ENCODE measurements at places on chromosomes 3 and 15.

DNA sequence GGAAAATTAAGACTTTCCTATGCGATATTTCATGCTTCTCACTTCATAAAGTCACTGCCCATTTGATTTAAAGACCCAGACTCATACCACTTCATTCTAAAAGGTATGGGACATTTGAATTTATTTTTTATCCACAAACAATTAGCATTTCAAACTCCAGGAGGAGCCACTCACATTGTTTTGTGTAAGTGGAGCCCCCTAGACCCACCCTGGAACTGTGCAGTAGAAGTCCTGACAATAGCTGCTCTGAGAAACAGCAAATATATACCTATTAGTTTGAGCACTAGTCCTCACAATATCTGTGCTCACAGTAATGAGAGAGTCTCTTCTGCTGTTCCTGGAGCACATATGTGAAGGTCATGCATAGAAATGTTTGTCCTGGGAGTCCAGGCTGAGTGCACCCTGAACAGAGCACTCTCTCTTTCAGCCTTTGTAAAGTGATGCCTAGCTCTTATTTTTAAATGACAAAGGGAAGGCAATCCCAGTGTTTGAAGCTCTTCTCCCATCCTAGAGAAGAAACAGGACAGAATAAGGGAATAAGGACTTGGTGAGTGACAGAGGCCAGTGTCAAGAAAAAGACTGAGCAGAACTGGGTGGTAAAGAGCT is 127.5 kb upstream of the STRIT1 start:
- no peak for DNase-seq

- DNase-seq, result peak; percentile 61
Measured at GRCh38 chr3:79361748-79362378, 405.9 kb downstream of the ROBO1 start.

- DNase-seq, result no peak
Measured at GRCh38 chr3:179695672-179696313, 43.0 kb downstream of the USP13 start.

- DNase-seq, result peak; percentile 79
Measured at GRCh38 chr15:73650416-73651126, 17.4 kb upstream of the NPTN start.

DNA sequence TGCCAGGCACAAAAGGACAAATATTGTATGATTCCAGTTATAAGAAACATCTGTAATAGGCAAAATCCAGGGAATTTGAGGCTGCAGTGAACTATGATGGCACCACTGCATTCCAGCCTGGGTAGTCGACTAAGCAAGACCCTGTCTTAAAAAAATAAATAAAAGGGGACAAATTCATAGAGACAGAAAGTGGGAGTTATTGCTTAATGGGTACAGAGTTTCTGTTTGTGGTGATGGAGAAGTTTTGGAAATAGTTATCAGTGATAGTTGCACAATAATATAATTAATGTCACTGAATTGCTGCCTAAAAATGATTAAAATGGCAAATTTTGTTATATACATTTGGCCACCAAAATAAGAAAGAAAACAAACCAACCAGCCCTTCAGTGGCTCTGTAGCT is 27.6 kb upstream of the CNBP start:
- DNase-seq, result no peak

DNA sequence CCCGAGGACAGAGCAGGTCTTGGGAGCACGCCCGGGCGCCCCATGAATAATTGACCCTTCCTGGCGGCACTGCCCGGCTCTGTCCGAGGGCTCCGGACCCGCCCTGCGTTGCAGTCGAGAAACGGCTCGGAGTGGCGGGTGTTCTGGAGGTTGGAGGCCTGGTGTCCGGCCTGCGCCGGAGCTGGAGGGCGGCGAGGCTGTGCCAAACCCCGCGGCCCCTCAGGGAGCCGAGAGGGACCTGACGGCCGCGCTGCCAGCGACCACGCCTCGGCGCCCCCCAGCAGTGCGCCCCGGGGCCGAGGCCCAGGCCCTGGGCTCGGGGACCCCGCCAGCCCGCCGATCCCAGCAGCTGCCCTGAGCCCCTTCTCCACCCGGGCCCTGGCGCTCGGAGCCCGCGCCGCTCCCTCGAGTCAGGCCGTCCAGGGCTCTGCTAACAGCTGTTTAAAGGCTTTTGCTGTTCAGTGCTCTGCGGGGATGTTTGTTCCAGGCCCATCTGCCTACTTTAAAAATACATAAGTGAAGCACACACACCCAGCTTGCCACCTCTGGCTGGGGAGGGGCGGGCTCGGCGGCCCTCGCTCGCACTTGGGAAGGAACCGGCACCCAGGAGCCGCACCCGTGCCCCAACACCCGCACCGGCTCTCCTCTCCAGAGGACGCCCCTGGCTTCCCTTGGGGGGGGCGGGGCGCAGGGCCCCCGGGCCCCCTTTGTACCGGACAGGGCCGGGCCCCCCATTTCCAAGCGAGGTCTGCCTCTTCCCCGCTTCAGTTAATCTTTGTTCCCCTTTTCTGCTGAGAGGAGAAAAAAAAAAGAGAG is 730 bp upstream of the ZNF710 start:
- DNase-seq, result peak; percentile 26

GRCh38 chr3:145490088-145491048 is 670.6 kb downstream of the PLOD2 start:
- no peak for DNase-seq

- no peak for DNase-seq
Measured at GRCh38 chr15:58217460-58217859, 79.3 kb downstream of the AQP9 start.

DNA sequence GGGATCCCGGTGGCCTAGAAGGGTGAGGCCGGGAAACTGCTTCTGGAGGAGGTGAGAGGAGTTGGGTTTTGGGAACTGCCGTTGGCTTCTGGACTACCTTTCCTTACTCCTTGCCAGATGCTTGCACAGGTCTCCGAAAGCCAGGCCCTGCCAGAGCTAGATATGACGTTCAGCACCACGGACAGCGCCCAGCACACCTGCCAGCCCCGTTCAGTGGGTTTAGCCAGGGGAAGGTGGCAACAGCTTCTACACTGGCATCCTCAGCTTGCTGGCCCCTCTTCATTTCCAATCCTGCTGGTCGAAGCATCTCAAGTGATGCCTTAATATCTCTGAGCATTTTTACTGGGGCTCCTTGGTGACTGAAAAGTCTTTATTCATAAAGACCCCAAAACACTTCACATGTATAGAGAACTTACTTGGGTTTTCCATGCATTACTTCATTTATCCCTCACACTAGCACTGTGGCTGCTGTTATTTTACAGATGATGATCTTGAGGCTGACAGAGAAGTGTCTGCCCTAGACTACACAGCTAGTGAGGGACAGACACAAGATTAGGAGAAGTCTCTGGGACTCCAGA is 21.9 kb downstream of the HCN4 start:
- DNase-seq, result peak; percentile 12

DNA sequence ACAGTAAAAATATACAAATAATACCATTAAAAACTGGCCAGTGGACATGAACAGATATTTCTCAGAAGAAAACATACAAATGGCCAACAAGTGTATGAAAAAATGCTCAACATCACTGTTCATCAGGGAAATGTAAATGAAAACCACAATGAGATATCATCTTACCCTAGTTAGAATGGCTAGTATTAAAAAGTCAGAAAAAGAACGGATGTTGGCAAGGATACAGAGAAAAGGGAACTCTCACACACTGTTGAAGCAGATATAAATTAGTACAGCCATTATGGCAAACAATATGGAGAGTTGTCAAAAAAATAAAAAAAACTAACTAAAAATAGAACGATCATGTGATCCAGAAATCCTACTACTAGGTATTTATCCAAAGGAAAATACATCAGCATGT is 222.7 kb upstream of the NAALADL2 start:
- DNase-seq, result no peak

DNA sequence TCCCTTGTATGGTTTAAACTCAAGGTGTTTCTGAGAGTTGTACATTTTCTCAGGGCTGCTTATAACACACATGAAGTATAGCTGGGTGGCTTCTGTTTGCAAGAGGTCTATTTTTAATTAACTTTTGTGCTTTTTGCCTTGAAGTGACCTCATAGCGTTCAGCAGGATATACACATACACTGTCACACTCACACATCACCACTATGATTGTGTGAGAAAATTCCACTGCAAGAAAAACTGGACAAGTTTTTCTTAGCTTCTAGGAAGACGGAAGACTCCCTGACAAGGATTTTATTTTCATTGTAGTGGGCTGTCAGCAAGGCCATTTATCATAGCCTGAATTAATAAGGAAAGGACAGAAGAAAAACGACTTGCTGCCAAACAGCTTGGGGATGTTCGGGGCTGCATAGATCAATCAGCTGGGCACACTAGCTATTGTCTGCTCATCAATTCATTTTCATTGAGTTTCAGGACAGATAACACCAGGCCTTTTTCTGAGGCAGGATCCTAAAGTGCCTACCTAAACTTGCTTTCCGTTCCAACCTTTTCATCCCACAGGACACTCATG is 192.8 kb upstream of the CRBN start:
- DNase-seq, result no peak

- no peak for DNase-seq
Measured at GRCh38 chr3:150741497-150742140, 21.4 kb downstream of the SIAH2 start.

All from fibroblast of mammary gland (primary cell).